SK-MEL-5 (cell line): ENCODE measurements at places on chromosomes 1 and 21. TPM values are rescaled to one million over a fixed set of nuclear protein-coding genes. Genes with fewer than 3 reads are reported as not detected.

DNA sequence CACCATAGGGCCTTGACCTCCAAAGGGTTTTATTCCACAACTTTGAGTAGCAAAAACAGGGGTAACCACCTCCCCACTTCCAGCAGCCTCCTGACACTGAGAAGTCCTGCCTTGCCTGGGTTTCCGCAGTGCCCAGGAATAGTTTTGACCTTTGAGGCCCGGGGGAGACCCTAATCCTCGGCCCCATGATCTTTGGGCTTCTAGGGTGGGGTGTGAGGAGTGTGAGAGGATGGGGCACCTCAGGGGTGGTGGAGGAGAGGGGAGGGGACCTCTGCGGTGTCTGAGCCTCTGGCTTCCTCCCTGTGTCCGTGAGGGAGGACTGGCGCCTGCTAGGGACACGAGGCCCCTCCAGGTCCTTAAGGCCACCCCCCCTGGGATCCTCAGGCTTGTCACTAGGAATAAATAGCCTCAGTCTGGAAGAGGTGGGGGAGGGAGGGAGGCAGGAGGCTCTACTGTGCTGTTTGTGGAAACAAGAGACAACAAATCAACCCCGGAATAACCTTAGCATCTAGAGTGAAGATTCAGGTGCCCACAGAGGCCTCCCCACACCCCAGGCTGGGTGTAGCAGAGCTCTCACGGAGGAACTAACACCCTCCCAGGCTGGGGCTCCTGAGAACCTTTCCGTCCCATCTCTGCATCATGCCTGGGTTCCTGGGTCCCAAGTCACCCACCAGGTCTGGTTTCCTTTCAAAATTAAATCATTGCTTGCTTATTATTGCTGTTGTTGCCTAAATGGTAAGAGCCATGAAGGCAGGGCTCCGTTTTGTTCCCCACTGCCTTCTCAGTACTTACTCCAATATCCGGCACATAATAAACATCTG is 904 bp upstream of the FHL3 start:
- no peak for DNase-seq

DNA sequence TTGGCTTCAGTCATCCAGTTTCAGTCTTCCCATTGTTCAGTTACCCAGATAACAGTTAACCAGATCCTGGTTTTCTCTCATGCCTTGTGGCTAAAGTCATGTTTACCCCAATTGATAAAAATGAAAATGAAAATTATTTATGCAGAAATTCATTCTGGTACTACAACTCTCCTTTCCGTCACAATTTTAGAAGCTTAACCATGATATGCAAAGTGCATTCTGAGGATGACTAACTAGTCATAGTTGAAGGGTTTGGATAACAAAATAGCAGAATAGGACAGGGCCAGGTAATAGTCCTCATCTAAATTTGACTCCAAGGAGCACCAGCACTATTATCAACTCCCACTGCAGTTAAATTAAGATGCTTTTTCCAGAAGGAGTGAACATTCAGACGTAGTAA is 94.7 kb downstream of the NTMT2 start:
- no peak for DNase-seq

GRCh38 chr1:175433532-175434282 is 241.1 kb upstream of the KIAA0040 start:
- DNase-seq = no peak

GRCh38 chr1:110620250-110620615 is 14.1 kb upstream of the KCNA2 start:
- DNase-seq = no peak

Gene LACTBL1
- total RNA-seq = not detected in 2 replicates

Gene PLCH2
- 0.03 TPM in 1 of 2 replicates, not detected in the other for total RNA-seq
